ENCODE measurements at places on chromosomes 2 and 18. TPM values are rescaled to one million over a fixed set of nuclear protein-coding genes. Genes with fewer than 3 reads are reported as not detected.

The TUBA4B gene
- not detected for total RNA-seq

The SLC39A10 gene
- total RNA-seq = 63.1 TPM

The GRHL1 gene
- 0.33 TPM for total RNA-seq

The GKN1 gene
- not detected for total RNA-seq

The RGPD3 gene
- 0.20 TPM for total RNA-seq

The B3GNT7 gene
- 1.1 TPM for total RNA-seq

The SLC4A5 gene
- 0.30 TPM for total RNA-seq

The RTP5 gene
- not detected for total RNA-seq

The KATNAL2 gene
- total RNA-seq = 2.2 TPM

The FBLN7 gene
- 17.7 TPM for total RNA-seq

The G6PC2 gene
- total RNA-seq = not detected

The CYS1 gene
- total RNA-seq = 2.6 TPM

The CXCR1 gene
- not detected for total RNA-seq

The DCDC2C gene
- total RNA-seq = not detected

The UGT1A9 gene
- not detected for total RNA-seq

The CHRNG gene
- total RNA-seq = not detected

The RAB31 gene
- 55.3 TPM for total RNA-seq

The COL5A2 gene
- 889 TPM for total RNA-seq

The CYP27C1 gene
- total RNA-seq = under 0.01 TPM

The FRZB gene
- total RNA-seq = 0.72 TPM

The RNU2-63P gene
- total RNA-seq = not detected

The KIAA2012 gene
- total RNA-seq = not detected

The DLX1 gene
- 1.6 TPM for total RNA-seq

The CFC1 gene
- total RNA-seq = not detected

The TLX2 gene
- not detected for total RNA-seq

The RGPD4 gene
- not detected for total RNA-seq

The DNMT3A gene
- total RNA-seq = 18.0 TPM

The BOK gene
- 13.4 TPM for total RNA-seq

The OTOS gene
- total RNA-seq = not detected

All from smooth muscle cell of the pulmonary artery (primary cell).